ENCODE measurements at places on chromosomes 6 and 20.
A peak's percentile ranks its signal among the peaks of the same experiment; 100 is the strongest.

- DNase-seq = no peak
Measured at GRCh38 chr6:33375143-33375671, 16.4 kb upstream of the KIFC1 start.

DNA sequence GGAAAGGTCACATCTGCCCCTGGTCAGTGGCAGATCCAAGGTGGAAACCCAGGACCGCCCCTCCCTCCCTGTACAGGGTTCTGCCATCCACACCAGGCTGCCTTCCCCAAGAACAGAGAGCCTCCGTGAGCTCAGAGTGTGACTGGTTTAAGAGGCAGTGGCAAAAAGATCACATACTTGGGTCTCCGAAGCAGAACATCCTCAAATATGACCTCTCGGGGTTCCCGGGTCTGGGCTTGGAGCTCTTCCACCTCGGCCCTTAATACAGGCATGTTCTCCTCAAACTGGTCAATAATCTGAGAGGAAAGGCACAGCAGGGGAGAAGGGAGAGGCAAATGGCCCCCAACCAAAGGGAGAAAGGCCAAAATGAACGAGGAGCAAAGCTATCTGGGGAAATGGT lies 14.8 kb downstream of the C20orf96 start:
- DNase-seq = no peak

GRCh38 chr20:24436160-24436559 lies 33.3 kb upstream of the SYNDIG1 start:
- peak; percentile 73 for DNase-seq

- DNase-seq = no peak
Measured at GRCh38 chr6:34457742-34458735, 7.8 kb upstream of the PACSIN1 start.

DNA sequence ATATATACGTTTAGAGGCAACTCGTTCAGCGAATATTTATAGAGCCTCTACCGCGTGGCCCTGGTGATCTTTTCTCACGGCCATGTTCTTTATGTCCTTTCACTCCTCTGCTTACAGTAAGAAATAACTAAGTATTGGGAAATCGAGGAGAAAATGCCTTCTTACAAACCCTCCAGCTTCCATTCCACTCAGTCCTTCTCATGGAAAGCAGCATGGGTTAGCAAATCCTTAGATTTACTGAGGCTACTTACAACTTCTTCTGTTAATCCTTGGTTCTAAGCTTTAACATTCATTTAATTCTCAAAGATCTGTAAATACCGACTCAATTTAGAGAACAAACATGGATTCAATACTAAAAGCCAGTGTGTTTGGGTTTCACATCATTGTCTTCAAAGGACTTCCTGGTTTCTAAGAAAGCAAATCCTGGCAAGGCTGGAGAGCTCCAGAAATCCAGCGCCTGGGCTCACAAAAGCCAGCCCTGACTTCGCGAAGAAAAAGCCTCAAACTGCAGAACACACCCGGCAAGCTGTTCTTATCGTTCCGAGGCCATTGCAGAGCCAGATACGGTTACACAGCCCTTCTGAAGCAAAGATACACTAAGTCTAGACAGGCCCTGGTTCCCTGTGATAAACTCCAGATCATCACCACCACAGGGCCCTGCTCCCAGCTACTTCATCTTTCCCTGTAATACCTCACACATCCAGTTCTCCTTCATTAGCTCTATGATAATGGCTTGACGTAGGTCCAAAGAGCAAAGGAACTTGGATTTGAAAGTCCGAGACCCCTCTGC lies 19.2 kb downstream of the AGPAT4 start:
- no peak for DNase-seq

DNA sequence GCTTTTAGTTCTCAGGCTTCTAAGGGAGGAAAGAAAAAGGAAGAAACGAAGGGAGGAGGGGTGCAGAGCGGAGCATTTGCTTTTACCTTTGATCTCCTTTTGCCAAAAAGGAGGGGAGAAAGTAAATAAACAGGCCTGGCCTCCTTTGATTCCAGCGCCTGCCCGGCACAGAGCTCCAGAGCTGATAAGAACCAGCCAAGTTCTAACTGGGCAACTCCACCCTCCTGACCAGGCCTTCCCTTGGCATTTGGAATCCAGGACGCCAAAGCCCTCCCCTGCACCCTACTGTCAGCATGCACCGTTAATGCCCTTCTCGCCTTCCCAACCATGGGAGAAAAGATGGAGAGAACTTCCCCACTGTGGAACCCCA lies 120.8 kb upstream of the PTPN1 start:
- DNase-seq = no peak

DNA sequence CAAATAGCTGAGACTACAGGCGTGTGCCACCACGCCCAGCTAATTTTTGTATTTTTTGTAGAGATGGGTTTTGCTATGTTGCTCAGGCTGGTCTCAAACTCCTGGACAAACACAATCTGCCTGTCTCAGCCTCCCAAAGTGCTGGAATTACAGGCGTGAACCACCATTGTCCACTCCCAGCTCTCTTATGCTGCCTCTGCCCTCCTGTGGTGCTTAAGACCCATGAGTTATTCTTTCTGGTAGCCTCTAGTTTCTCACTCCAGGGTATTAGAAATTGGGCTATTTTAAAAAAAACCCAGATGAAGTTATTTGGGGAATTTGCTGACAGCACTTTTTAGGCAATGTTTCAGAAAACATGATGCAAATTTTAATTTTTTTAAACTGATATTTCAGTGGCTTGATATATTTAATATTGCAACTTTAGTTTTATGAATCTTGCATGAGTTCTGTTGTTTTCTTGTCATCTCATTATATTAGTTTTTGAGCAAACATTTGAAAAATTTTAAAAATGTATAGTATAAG lies 114.0 kb upstream of the FOXO3 start:
- DNase-seq = no peak

GRCh38 chr6:159931112-159931511 lies 37.8 kb upstream of the IGF2R start:
- no peak for DNase-seq

GRCh38 chr20:51831866-51832265 lies 29.5 kb upstream of the SALL4 start:
- no peak for DNase-seq

GRCh38 chr6:170148709-170149470 lies 142.0 kb downstream of the DLL1 start:
- DNase-seq = no peak

DNA sequence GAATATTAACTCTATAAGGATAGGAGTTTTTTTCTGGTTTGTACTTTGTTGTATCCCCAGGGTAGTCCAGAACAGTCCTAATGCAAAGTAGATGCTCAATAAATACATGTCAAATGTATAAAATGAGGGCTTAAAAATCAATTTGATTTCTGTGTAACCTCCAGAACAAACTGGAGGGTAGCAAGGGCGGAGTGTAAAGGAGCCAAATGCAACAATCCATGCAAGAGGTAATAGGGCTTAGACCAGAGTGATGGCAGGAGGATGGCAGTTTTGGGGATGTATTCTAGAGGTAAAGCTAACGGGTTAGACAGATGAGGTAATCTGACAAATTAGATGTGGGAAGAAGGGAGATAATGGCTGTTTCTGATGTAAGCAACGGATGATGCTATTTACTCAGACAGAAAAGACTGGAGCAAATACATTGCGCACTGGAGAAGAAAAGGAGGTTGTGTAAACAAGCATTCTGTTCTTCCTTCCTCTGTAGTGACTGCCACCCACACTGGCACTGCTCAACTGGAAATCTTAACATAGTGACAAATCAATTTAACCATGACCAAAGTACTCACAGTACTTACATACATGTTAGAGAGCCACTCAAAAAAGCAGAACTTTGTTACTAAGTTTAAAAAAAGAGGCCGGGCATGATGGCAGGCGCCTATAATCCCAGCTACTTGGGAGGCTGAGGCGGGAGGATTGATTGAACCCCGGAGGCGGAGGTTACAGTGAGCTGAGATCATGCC lies 2.0 kb downstream of the ZNF318 start:
- no peak for DNase-seq

- DNase-seq = no peak
Measured at GRCh38 chr6:24880451-24880850, 55.3 kb downstream of the RIPOR2 start.

GRCh38 chr6:167779993-167780655 lies 46.6 kb upstream of the AFDN start:
- no peak for DNase-seq

DNA sequence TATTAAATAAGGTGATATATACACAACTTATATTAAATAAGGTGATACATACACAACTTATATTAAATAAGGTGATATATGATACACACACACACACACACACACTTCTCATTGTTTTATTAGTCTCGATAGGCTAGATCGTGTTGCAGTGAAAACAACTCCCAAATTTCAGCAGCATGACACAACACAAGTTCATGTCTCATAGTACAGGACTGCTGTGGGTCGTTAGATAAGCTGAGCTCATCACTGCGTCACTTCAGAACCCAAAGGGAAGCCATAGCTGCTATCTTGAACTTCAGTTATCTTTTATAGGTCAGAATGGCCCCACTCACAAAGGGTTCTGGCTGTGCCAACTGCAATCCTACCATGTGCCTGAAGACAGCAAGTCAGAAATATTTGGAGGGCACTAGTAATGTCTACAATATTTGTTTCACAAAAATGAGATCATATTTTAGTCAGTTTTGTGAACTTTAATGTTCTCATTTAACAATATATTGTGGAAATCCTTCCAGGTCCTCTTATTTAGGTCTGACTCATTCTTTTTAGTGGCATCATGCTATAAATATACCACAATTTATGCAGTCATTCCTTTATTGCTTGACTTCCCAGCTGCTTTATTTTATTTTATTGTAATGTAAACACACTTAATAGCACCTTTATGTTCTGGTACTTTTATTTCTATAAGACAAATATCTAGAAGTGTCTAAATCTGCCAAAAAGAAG lies 290.2 kb downstream of the PHACTR1 start:
- no peak for DNase-seq

GRCh38 chr20:11210611-11211010 lies 536.8 kb upstream of the JAG1 start:
- no peak for DNase-seq

- DNase-seq = peak; percentile 96
Measured at GRCh38 chr20:50165684-50166554, 12.4 kb upstream of the PEDS1 start.

GRCh38 chr6:136030131-136030530 lies 178.6 kb downstream of the PDE7B start:
- no peak for DNase-seq

GRCh38 chr6:50427267-50427666 lies 286.1 kb upstream of the TFAP2D start:
- no peak for DNase-seq

- no peak for DNase-seq
Measured at GRCh38 chr6:84671183-84671582, 93.2 kb downstream of the TBX18 start.

DNA sequence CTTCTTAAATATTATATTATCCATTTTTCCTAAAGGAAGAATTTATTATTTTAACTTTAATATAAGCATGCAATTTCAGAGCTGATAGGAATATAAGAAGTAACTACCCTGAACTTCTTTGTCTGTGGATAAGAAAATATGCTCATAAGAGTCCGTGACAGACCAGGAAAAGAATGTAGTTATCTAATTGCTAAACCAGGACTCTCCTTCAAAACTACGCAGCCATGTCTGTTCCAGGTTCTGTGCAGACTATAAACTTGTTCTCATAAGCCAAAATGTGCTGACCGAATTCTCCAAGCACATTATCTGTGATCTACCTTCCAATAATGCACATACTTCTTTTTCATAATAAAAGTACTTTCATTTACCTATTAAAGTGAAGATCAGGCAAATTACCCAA lies 116.5 kb downstream of the TRDN start:
- no peak for DNase-seq

GRCh38 chr6:135519348-135519747 lies 21.8 kb upstream of the AHI1 start:
- DNase-seq = no peak

DNA sequence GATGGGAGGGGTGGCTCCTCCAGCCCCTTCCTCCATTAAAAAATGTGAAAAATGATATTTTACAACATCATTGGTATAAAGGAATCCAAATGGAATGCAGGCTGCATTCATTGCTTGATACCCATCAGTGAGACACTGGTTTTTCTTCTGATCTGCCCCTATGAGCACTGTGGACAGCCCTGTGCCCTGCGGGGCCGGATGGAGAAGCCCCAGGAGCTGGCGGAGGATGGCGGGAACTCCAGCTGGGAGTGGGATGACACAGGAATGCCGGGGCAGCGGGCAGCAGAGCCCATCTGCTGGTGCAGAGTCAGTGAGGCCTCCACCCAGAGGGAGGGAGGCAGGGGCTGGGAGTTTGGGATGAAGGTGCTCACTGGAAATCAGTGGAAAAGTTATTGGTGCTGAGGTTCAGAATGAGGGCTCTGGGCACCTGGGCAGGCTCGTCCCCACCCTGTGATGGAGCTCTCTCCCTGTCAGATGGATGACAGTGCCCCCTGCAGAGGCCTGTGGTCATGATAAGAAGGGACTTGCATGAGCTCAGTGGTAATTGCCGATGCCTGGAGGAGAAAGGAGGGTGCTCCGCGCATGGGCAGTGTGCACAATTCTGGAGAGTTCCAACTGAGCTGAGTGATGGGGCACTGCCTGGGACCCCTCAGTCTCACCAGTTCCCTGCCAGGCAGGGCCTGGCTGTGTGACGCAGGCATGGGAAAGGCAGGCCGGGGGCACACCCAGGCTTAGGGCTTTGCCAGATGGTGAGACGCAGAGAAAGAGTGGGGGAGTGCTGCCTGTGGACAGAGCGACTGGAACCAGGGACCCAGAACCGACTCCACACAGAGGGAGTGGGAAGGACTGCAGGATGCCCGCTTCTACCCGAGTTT lies 23.2 kb downstream of the CTCFL start:
- DNase-seq = no peak

GRCh38 chr6:142332393-142333098 lies 30.7 kb downstream of the ADGRG6 start:
- no peak for DNase-seq

GRCh38 chr6:84685983-84686584 lies 78.3 kb downstream of the TBX18 start:
- peak; percentile 9 for DNase-seq

GRCh38 chr6:152993431-152993830 lies 9.1 kb downstream of the MTRF1L start:
- DNase-seq = no peak

DNA sequence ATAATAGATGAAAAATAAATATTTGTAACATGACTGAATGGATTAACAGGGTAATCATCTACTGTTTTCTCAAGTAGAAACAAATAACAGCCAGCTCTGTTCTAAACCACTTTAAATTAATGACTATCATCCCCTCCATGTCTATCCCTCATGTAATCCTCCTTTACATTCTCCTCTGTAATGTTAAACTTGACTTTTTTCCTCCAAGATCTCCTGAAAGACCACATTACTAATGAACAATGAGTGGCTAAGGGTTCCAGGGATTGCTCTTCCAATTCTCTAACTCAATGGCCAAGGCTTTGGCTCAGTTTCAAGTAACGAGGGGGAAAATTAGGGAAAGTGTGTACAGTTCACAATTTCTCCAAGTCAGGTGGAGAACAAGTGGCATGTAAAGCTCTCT lies 37.6 kb upstream of the FBXL4 start:
- DNase-seq = no peak

Measured in NCI-H526 treated with DMSO at 0.1 percent for 48 hours (cell line).